RWPE2 (cell line): ENCODE measurements at places on chromosomes 5 and 9.

DNA sequence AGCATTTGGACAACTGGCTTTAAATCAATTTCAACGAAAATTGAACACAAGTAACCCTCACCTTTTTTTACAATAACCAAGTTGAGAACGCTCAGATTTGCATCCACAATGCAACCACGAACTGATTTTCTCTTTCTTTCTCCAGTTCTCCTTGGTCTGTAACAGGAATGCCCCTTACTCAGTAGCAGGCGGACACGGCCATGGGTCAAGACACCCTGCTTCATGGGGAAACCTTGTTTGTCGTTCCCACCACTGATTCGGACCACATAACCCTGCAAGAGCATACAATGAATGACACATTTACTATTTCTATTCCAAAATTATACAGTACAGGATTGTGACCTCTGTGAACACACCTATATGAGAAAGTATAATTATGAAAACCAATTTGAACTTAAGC lies 1.4 kb downstream of the RPS6 start:
- no peak for DNase-seq

- no peak for DNase-seq
Measured at GRCh38 chr5:36680066-36680465, 73.7 kb downstream of the SLC1A3 start.

GRCh38 chr5:53971131-53971530 lies 339.2 kb downstream of the ARL15 start:
- no peak for DNase-seq

GRCh38 chr5:156758011-156758791 lies 91.9 kb upstream of the PPP1R2B start:
- no peak for DNase-seq

- DNase-seq: no peak
Measured at GRCh38 chr5:159409801-159410200, 79.5 kb upstream of the IL12B start.

- no peak for DNase-seq
Measured at GRCh38 chr5:90813392-90813791, 254.8 kb downstream of the ADGRV1 start.

DNA sequence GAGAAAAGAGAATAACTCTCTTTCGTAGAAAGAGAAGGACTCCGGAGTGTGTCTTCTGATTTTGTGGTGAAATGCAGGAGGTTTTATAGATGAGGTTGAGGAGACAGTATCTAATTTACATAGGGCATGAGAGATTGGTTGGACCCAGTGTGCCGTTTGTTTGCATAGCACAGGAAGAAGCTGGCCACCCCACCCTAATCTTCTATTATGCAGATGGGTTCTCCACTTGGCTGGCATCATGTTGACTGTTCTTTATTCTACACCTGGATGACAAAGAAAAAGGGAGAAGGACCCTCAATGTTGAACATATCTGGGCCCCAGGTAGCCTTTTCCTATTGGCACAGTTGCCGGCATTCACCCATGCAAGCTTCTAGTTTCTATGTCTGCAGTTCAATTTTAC lies 23.2 kb upstream of the MINAR2 start:
- no peak for DNase-seq

DNA sequence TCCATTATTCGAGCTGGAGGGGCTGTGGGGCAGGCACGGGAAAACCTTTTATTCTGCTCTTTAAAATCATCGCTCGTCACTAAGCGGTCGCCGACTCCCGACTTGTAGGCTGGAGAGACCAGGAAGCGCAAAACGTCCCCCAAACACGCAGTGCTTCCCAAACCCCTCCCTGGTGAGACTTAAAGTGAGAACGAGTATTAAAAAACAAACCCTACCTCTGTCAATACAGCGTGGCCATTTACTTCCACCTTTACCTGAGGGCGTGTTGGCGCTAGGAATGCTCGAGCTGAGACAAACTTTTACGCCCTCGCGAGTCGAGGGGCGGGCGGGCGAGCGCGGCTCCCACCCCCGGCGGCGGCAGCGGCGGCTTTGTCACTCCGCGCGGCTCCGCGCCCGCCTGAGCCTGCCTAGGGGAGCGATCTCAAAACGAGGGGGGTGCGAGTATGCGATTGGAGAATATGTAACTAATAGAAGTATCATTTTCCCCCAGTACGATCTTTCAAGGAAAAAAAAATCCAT lies at the start of gene NR2F1-AS1:
NR2F1-AS1 (minus strand) TSS at position 293 of the 519 bp plus-strand sequence.
- DNase-seq: no peak

- DNase-seq: no peak
Measured at GRCh38 chr9:131880833-131881583, 141.1 kb upstream of the RAPGEF1 start.

DNA sequence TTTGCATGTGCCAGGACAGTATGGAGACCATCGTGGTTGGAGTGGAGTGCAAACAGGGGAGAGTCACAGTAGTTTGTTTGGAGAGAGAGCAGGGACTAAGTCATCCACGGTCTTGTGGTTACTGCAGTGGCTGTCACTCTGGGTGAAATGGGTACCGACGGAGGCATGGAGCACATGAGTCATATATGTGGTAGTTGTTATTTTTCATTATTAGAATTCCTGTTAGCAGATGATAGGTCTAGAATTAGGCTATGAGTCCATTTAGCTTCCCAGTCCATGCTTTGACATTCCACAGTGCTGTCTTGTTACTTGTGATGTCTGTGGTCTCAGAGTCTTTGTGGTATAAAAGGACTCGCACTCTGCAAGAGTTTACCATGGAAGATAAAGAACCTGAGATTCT lies 303.9 kb downstream of the DMRT2 start:
- DNase-seq: no peak

- DNase-seq: no peak
Measured at GRCh38 chr5:35830587-35830986, 26.1 kb upstream of the IL7R start.

DNA sequence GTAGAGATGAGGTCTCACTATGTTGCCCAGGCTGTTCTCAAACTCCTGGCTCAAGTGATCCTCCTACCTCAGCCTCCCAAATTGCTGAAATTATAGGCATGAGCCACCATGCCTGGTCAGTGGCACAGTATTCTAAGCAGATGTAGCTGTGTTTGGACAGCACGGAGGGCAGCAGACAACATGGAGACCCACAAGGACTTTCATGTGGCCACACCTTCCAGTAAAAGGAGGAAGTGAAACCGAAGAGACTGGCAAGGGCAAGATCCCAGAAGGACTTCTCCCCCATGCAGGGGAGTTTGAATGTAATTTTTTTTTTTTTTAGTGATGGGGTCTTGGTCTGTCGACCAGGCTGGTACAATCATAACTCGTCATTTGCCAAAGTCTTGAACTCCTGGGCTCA lies 172.2 kb downstream of the TRPM3 start:
- DNase-seq: no peak

GRCh38 chr9:6910032-6910431 lies 152.3 kb downstream of the KDM4C start:
- no peak for DNase-seq

GRCh38 chr5:136106351-136107031 lies 26.2 kb upstream of the SMAD5 start:
- DNase-seq: no peak

DNA sequence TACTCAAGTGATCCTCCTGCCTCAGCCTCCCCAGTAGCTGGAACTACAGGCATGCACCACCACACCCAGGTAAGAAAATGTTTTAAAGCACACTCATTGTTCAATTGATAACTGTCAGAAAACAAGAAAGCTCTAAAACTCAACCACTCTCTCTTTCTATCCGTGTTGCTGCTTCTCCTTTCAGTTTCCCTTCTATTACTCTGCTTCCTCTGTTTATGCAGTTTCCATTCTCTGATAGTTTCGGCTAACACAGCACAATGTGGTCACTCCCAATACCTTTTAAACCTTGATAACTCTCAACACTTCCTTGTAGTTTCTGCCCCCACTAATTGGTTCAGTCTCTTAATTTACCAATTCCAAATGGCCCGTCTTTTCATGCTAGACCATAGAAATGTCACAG lies 59.2 kb upstream of the NR4A3 start:
- no peak for DNase-seq

DNA sequence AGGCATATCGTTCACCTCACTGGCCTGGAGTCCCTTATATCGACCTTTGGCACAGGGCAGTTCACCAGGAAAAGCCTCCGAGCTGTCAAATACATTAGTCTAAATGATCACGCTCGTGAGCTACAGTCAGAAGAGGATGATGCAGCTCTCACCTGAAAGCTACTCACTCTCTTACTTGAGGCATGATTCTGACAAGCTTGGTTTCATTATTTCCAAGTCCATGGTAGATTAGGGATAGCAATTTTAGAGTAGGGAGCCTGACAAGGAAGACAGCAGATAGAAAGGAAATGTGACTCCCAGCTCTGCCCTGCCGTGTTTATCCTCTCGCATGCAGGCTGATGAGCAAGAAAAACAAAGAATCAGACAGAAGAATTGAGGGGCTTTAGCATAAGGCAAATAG lies 98.0 kb upstream of the MAP1B start:
- no peak for DNase-seq

GRCh38 chr5:119795768-119796167 lies 166.4 kb downstream of the FAM170A start:
- no peak for DNase-seq

DNA sequence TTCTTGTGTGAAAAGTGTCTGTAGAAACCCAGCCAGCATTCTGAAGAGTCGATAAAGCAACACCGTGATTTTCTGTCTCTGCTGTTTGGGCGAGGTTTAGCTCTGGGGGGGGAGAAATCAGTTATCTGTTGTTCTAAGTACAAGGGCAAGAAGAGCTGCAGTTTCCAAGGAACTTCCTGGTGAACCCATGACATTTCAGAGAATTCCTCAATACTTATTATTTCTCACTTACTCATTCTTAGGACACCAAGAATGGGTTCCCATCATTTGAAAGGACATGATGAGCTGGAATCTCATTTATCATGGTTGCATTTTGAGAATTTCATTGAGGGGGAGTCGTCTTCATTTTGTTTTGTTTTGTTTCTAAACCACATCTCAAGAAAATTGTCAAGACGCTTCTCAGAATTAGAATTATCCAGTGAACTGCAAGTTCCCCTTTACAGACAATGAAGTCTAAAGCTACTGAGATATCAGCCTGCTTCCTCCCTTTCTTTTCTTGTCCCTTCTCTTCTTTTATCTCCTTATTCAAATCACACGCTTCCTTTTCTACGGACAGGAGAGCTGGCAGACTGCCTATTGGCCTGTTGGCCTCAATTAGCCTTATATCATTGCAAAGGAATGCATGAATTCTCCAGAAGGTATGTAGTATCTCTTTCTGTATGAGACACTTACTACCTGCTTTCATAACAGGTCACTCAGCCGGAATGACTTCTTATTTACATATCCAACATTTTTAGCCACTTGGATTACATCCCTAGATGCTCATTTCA lies 53.7 kb downstream of the ZNF462 start:
- DNase-seq: peak; percentile 81

- no peak for DNase-seq
Measured at GRCh38 chr9:38022995-38023394, 46.0 kb downstream of the SHB start.

DNA sequence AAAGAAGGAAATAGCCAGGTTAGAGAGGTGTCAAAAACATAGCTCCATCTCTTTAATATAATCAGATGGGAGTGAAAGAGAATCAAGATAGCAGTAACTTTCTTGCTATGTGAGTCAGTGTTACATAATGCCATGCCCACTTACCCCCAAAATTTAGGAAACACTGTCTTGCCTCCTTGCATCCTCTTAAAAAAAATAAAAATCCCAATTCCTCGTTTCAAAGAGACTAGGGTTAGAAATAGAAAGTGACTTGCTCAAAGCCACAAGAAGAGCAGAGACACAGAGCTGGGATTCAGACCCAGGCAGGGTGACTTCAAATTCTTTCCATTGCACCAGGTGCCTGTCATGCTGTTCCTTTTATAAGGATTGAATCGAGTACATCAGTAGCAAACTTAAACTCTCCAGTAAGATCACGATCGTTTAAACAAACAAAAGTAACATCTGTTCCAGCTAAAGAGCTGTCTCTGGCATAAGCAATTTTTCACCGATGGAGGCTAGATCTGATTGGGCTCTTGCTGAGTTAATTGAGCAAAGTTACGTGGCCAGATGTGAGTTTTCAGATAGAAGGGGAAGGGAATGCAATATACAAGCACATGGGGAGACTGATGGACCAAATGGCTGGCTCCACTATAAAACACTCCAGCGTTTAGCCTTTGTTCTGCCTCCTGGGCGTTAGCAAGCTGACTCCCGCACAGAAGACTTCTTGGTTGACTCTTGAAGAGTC lies 176.9 kb downstream of the PALM2AKAP2 start:
- DNase-seq: no peak

DNA sequence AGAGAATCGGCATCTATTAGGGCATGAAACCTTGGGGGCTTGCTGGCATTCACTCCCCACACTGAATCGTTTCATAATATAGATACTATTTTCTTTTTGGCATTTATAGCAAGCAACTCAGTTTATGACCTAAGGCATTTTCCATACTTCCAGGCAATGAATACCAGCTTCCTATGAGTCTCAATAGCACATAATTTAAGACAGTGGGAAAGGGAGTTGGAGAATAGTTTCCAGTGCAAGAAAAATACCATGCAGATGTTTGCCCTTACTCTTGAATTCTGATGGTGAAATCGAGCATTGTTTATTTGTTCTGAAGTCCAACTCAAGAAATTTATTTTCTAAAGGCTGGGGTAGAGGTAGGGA lies 175.8 kb upstream of the KLF9 start:
- DNase-seq: no peak

GRCh38 chr5:77797136-77797535 lies 21.0 kb upstream of the TBCA start:
- DNase-seq: no peak

- no peak for DNase-seq
Measured at GRCh38 chr9:14993901-14994554, 83.8 kb upstream of the FREM1 start.

DNA sequence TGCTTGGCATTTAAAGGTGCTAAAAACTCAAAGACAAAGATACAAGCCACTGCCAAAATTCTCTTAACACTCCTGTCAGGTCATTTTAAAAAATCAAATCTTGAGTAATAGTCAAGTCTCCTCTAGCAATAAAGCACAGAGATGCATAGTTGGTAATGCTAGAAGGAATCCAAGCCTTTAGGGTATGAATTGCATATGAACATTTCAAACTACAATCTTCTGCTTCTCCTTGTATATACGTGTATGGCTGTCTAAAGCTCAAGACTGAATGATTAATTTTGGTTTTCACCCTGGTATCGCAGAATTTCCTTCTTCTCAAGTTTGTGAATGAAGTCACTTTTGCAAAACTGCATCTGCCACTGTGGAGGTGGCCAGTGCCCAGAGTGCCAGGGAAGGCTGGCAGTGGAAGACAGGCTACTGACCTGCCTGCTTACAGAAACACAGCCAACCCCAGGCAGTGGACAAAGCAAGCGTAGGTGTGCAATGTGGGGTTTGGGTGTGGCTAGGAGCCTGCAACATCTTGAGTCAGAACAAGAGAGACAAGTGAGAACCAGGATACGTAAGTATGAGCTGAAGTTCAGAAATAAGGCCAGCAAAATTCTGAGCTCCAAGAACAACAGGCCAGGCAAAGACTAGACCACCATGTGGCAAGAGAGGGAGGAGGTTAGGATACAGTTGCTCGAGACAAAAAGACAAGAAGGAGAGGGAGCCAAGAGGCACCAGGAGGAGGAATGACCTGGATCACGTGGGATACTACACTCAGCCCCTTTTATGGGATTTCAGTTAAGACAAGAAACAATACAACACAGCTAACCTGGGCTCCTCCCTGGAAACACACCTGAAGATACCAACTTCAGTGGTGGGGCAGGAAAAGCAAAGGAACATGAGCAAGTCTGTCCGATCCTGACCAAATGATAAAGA lies 22.6 kb downstream of the MYO10 start:
- peak; percentile 92 for DNase-seq

GRCh38 chr5:176534640-176535039 lies 2.6 kb downstream of the RNF44 start:
- DNase-seq: no peak

GRCh38 chr5:178553517-178553916 lies 36.7 kb downstream of the COL23A1 start:
- DNase-seq: no peak

GRCh38 chr5:180976518-180976917 lies 12.1 kb upstream of the BTNL3 start:
- no peak for DNase-seq
